ENCODE measurements at places on chromosomes 3 and 15.

DNA sequence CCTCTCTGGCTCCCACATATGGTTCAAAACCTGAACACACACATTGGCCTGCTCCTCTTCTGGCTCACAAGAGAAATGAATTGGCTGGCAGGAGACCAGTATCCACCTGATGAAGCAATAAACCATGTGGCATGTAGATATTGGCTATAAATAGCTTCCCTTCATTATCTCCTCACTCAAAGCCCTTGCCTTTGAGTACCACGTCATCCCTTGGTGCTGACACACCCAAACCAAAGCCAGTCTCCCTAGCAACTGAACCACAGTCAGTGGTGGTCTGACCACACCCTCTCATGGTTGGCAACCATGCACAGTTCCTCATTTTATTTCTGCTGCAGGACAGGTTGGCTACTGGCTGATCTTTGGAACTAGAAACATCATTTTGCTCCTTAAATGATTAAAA lies 98.8 kb downstream of the ZNF621 start:
- no peak for DNase-seq

GRCh38 chr15:70356919-70357318 lies 259.2 kb upstream of the TLE3 start:
- DNase-seq: no peak

- no peak for DNase-seq
Measured at GRCh38 chr3:59017617-59017984, 32.2 kb downstream of the CFAP20DC start.

- no peak for DNase-seq
Measured at GRCh38 chr3:107676469-107677309, 153.9 kb downstream of the BBX start.

DNA sequence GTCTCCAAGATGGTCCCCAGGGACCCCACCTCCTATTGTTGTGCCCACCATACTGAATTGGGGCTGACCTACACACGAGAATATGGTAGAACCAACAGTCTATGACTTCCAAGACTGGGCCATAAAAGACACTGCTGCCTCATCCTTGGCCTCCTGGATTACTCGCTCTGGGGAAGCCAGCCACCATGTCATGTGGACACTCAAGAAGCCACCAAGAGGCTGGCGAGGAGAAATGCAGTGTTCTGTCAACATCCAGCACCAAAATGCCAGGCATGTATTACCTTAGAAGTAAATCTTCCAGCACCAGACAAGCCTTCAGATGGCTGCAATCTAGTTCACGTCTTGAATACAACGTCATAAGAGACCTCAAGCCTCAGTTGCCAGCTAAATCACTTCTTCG lies 17.1 kb upstream of the TPM1 start:
- no peak for DNase-seq

DNA sequence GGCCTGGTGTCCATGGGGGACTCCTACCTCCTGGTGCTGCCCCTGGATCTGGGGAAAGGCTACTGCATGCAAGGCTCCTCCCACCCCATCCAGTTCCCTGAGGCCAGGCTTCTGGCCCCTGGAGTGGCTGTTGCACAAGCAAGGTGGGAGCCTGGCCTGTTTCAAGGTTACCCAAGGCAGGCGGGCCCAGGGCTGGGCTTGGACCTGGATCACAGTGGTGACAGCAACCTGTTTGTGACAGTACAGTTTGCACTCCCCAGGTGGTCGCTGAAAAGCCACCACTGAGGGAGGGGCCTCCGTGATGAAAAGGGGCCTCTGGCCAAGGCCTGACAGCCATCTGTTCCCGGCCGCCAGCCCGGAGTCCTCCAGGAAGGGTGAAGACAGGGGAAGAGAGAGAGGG lies 14.4 kb upstream of the KY start:
- DNase-seq: no peak

All from Panc1 (cell line).